ENCODE measurements at places on chromosomes 11 and 22.

DNA sequence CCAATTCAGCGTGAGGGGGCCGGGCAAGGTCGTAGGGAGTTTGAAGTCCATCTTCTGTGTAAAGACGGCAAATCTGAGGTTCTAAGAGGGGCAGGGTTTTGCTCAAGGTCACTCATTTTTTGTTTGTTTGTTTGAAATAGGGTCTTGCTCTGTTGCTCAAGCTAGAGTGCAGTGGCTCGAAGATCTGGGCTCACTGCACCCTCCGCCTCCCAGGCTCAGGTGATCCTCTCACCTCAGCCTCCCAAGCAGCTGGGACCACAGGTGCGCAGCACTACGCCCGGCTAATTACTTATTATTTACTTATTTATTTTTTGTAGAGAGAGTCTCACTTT, 355 bp upstream of the AP1B1 start:
- DNase-seq: no peak

DNA sequence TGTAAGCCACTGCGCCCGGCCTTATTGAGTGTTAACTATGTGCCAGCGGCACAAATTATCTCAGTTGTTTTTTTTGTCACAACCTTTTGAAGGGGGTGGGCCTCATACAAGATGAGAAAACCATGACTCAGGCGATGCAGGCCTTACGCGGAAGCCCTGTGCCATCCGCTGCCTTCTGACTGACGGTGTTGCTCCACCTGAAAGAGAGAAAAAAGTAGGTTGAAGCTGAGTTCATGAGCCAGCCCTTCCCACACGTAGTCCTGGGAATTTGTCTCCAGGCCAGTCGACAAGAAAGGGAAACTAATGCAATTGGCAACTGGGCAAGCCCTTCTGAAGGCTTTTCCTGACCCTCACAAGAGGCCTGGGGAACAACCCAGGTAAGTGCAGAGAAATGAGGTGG, 96.9 kb upstream of the CRYBB3 start:
- DNase-seq: no peak

GRCh38 chr22:23089633-23090456, 19.5 kb downstream of the GNAZ start:
- no peak for DNase-seq

- DNase-seq: no peak
Measured at GRCh38 chr22:20238901-20239675, 29.0 kb downstream of the RTN4R start.

- DNase-seq: no peak
Measured at GRCh38 chr22:49352361-49353169, 475.1 kb downstream of the BRD1 start.

GRCh38 chr11:117475716-117476530, 148.3 kb downstream of the CEP164 start:
- no peak for DNase-seq

DNA sequence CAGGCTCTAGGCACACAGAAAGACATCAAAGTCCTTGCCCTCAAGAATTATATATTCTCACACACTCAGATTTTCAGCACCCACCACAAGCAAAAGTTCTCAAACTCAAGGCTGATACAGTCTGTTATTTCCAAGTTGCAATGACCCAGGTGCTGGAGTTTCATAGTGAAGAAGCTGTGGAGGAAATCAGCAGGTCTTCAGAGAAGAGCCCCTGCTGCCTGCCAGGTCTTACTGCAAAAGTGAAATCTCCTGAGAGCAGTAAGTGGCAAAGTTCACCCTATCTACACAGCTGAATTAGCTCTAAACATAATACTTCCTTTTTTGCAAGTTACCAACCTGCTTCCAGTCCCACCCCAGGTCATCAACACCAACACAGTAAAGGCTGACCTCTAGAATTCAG, 64.6 kb downstream of the RPL27A start:
- DNase-seq: no peak

GRCh38 chr11:34052608-34053160, 1.2 kb downstream of the CAPRIN1 start:
- no peak for DNase-seq

DNA sequence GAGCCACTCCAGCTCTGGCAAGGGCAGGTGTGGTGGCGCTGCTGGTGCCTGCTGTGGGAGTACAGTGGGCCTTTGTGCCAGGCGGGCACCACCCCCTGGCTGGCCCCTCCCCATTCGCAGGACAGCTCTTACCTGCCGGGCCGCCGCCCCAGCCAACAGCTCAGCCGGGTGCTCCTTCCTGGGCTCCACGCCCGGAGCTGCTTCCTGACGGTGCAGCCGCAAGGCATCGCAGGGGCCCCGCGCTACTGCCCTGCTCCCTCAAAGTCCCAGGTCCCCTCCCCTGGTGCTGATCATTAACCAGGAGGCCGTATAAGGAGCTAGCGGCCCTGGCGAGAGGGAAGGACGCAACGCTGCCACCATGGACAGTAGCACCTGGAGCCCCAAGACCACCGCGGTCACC, at the start of gene SLC5A1:
Gene SLC5A1, plus strand, starts transcription at position 338 of the 400 bp plus-strand sequence. Its CDS starts 21 bp downstream, at position 359.
- no peak for DNase-seq

GRCh38 chr11:11979488-11980117, 28.8 kb downstream of the DKK3 start:
- no peak for DNase-seq

- DNase-seq: peak; percentile 10
Measured at GRCh38 chr11:124586238-124586860, 16.6 kb downstream of the OR8A1 start.

DNA sequence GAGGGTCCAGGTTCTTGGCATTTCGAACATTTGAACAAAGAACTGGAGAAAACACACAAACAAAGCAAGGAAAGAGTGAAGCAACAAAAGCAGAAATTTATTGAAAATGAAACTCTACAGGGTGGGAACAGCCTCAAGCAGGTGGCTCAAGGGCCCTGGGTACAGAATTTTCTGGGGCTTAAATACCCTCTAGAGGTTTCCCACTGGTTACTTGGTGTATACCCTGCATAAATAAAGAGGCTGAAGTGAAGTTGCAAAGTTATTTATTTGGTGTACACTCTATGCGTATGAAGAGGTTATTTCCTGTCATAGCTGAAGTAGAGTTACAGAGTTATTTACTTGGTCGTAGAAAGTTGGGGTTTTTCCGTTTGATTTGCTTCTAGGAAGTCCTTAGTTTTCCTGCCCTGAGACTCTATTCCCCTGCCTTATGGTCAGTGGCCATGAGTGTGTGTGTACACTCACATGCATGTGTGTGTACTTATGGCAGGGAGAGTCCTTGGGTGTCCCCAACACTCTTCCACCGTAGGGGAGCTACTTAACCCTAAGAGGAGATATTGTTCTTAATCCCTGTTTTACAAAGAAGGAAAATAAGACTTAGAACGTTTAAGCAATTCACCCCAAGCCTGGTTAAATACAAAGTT, 5.6 kb upstream of the SMCO4 start:
- no peak for DNase-seq

- no peak for DNase-seq
Measured at GRCh38 chr11:45779602-45780001, 25.3 kb upstream of the SLC35C1 start.

GRCh38 chr11:64989416-64989815, 7.4 kb downstream of the BATF2 start:
- DNase-seq: no peak

DNA sequence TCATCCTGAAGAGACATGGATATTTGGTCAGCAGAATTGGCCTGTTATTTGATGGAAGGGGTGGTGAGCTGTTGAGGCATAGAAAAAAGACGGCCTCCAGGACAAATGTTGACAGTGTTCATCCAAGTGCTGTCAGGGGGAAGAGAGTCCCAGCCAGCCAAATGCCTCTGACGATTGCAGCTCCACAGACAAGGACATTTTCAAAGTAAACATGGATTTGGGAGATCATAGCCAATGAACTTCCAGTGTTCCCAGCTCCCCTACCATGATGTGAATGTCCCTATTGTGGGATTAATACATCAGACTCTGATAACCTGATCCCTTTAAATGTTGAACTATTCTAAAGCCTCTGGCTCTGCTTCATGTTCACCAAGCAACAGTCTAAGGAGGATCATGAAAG, 31.2 kb upstream of the PSMA1 start:
- no peak for DNase-seq

DNA sequence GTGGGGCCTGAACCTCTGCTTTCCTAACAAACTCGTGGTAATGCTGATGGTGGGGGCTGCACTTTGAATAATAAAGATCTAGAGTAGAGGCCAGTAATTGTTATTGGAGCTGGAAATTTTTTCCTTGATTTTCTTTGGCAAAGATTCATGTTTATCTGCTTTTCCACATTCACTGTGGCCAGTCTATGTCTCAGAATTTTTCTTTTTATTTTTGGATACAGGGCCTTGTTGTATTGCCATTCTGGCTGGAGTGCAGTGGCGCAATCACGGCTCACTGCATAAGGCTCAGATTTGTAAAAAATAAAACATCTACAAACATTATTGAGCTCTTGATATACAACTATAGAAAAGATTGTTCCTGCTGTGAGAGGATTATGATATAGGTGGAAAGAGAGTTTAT, 1.6 kb downstream of the TMEM135 start:
- DNase-seq: no peak

DNA sequence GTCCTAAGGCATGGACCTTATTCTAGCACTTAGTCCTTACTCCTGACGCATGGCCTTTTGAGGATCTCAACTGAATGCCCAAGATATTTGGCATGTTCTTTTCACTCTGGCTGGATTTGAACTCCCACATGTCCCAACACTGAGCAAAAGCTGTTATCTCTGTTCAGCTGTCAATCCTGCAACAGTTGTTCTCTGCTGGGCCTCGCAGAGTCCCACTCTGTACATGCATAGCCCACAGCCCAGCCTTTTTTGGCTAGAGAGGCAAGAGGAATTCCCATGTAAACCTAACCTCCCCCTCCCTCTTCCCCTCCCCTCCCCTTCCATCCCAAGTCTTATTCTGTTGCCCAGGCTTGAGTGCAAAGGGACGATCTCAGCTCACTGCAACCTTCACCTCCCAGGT, 21.8 kb upstream of the DRG1 start:
- DNase-seq: no peak

DNA sequence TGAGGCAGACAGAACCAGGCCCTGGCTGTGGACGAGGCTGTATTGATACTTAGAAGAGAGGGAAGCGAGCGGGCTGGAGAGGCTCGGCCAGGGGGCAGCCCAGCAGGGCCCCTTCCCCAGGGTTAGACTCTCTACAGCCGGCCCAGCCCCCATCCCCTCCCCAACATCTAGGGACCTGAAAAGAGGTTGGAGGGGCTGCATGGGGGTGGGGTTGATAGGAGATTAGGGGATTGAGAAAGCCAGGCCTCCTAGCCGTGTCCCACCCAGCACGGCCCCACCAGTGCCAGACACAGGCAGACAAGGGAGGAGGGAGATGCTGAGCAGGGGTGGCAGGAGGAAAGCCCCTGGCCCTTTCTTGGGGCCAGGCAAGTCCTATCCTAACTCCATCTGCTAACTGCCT, 5.7 kb downstream of the LSP1 start:
- no peak for DNase-seq

- no peak for DNase-seq
Measured at GRCh38 chr22:49967706-49968208, 7.2 kb downstream of the PIM3 start.

DNA sequence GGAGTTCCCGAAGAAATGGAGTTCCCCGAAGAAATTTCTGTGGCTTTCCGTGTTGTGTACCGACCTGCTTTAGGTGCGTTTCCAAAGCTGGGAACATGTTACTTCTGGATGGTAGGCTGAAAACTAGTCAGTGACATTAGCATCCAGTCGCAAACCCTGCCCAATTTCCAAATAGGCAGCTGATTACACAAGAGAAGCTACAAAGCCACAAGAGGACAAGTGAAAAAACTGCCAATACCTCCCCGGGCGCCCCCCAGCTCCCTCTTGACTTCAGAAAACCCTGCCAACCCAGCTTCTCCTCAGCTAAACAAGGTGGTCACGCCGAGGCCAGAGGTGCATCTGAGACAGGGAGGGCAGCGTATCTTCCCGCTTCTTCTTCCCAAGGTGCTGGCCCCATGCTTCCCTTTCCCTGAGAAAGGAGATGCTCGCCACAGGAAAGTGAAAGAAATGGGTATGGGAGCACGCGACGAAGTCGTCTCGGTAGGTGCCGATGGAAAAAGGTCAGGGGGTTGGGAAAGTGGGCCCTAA, 551 bp downstream of the AGBL2 start:
- no peak for DNase-seq

DNA sequence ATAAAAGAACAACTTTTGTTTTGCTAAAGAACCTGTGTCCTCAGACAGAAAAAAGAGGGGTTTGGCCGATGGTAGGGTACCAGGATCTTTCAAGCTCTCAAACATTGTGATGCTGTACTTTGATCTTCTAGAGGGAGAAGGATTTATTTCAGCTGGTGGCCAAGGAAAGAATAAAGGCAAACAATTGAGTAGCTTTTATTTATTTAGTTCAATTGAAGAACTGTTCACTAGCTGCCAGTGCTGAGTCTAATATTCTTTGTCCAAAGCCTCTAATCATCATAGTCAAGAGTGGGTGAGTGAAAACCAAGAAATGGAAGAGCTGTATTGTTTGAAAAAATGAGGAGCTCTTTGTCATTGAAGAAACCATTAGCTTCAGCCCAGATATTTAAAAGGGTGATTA, 138.4 kb downstream of the FAT3 start:
- DNase-seq: no peak

DNA sequence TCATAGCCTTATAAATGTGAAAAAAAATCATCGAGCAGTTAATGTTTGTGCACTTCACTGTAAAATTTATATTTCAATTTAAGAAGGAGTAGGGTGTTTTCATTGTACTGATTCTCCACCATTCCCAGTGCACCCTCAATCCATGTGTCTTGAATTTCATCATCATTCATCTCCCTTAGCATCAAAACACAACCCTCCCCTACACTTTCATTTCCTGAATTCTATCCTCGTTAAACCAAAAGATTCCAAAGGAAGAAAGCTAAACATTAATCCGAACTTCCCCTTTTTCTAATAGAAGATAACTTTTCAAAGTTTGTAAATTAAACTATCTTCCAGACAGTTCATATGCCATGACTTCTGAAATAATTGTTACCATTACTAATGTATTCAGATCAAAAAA, 34.1 kb upstream of the OR8B8 start:
- DNase-seq: no peak

DNA sequence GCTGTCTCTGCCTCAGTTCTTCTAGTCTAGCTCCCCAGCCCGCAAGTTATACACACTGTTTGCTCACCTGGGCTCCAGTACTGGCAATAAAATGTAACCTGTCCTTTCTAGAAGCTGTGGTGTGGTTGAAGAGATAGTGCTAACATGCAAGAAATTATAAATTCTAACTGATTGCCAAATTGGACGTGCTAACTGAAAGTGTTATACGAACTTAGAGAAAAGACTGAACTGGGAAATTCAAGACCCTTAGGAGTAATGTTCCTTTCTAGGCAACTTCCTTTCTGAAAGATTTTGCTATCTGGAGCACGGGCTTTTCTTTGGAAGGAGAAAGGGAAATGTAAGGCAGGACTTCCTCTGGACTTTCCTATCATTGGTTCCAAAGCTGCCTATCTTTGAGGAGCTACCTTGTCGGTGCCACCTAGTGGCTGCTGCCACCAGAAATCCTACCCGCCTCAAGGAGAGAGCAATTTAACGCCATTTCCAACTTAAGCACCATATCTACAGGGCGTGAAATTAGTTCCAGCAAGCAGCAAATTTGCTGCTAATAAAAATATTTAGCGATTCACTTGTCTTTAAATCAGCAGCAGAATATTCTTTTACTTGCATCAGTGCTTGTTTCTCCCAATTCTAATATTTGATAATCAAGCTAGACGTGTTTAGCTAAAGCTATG, 12.7 kb upstream of the TMEM218 start:
- no peak for DNase-seq

Measured in effector memory CD4-positive, alpha-beta T cell (primary cell).